NCI-H2171 treated with DMSO at 0.1 percent for 48 hours (cell line): ENCODE measurements at places on chromosomes 11 and 22.

DNA sequence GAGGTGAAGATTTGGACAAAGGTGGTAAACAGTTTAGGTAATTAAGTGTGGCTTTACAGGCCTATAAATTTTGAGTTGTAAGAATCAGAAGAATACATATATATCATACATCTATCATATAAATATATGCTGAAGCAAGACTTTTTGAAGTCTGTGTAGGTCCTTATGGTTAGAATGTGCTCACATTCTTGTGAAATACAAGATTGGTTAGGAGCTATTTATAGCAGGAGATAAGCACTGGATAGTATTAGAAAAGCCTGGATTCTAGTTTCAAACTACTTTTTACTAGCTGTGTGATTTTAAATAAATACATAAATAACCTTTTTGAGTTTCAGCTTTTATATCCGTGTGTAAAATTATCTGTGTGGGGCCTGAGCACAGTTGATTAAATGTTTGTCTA is 42.3 kb downstream of the ANKRD42 start:
- DNase-seq = no peak

DNA sequence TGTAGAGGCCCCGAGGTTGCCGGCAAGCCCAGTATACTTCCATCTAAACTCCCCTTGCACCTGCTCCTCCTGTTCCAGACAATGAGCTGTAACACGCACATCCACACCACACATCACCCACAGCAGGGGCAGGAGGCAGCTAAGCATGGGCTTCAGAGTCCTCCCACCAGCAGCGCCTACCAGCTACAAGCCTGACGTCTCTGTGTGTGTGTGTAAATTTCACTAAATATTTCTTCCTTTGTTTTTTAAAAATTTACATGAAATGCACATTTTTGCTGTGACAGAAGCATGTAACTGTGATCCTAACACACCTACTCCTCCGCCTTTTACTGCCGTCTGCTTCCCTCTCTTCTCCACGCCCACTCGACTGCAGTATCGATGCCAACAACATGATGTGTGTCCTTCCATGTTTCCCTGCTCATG is 29.4 kb upstream of the PACSIN2 start:
- no peak for DNase-seq

- no peak for DNase-seq
These were observed 27.9 kb downstream of the NFAM1 start for GRCh38 chr22:42404266-42404665.

- DNase-seq = no peak
These were observed 51.1 kb upstream of the MUC15 start for GRCh38 chr11:26623076-26623659.

DNA sequence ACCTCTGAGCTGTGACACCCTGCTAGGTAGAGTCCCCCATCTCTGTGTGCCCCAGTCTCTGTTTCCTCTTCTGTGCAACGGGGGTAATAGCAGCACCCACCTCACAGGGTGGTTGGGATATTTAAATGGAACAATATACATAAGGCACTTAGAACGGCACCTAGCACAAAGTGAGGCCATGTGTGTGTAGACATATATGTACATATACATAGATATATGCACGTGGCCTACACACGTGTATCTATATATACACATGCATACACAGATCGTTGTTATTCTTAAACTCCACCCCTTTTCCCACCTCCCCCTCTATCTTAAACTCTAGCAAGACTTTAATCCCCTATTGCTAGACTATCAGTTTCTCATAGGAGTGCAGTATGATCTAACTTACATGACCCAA is 2.4 kb downstream of the WNT11 start:
- DNase-seq = no peak

DNA sequence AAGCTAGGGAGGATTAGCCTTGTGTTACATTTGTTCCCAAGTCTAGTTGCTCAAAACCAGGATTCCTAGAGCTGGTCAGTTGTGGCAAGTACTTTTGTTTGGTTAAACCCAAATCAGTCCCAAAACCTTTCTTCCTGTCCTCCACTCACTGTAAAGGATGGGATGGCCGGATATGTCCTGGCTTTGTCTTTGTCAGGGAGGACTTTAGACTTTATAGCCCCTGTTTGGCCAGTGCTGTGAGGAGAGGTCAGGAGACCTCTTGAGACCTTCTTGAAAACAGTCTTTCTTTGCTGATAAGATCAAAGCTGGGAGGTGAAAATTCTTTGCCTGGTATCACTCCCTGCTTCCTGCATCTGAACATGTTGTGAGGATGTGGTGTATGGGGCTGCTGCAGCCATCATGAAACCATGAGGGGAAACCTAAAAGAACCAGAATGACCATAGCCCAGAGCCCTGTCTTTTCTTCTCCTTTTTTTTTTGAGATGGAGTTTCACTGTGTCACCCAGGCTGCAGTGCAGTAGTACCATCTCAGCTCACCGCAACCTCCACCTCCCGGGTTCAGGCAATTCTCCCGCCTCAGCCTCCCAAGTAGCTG is 43.6 kb upstream of the FTH1 start:
- no peak for DNase-seq

GRCh38 chr22:24118689-24119384 is 62.5 kb upstream of the SUSD2 start:
- no peak for DNase-seq

GRCh38 chr22:40312050-40312449 is 34.2 kb upstream of the ADSL start:
- peak; percentile 93 for DNase-seq
